ENCODE measurements at places on chromosomes 6 and 20. TPM values are rescaled to one million over a fixed set of nuclear protein-coding genes. Genes with fewer than 3 reads are reported as not detected.

Gene ERVFRD-1
- not detected for total RNA-seq

- DNase-seq, result no peak
Measured at GRCh38 chr6:101001607-101002006, 120.5 kb upstream of the ASCC3 start.

Gene HMGN3
- 36.2 TPM for total RNA-seq

GRCh38 chr6:56091159-56091869 is 156.1 kb downstream of the COL21A1 start:
- no peak for DNase-seq

DNA sequence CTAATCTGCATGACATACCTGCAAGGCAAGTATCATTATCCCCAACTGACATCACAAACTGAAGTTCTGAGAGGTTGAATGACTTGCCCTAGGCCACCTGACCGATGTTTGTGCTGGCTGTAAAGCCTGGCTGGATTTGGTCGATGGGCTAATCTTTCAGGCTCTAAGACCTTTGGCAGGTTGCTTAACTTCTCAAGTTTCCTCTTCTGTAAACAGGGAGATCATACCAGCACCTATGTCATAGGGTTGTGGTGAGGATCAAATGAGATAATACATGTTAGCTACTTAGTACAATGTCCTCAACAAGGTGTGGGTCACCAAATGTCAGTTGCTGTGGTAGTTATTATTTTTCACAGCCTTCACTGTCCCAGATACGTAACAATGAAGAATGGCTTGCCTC is 14.2 kb downstream of the ANKRD66 start:
- no peak for DNase-seq

DNA sequence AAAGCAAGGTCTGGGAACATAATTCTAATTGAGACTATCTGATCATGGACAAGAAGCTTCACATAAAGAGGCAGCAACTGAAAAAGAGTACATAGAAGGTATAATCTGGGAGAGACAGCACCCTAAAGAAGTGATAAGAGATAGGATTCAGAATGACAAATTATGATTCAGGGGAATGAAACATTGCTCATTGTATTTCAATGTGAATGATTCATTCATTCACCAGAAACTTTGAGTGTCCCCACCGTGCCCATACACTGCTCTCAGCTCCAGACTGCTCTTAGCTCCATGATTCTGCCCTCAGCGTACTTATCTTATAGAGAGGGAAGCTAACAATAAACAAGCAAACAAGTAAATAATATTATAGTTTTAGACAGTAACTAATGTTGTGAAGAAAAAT is 329.3 kb upstream of the IRAK1BP1 start:
- DNase-seq, result no peak

Gene EYS
- not detected for total RNA-seq
